ENCODE measurements at places on chromosomes 11 and 22.

GRCh38 chr11:100632941-100633452 lies 54.1 kb upstream of the ARHGAP42 start:
- peak; percentile 32 for DNase-seq

- DNase-seq, result no peak
Measured at GRCh38 chr11:123351375-123351774, 78.7 kb upstream of the GRAMD1B start.

- peak; percentile 12 for DNase-seq
Measured at GRCh38 chr22:50622723-50623327, 5.1 kb downstream of the ARSA start.

GRCh38 chr11:27696115-27696514 lies 4.1 kb downstream of the BDNF start:
- peak; percentile 65 for DNase-seq

DNA sequence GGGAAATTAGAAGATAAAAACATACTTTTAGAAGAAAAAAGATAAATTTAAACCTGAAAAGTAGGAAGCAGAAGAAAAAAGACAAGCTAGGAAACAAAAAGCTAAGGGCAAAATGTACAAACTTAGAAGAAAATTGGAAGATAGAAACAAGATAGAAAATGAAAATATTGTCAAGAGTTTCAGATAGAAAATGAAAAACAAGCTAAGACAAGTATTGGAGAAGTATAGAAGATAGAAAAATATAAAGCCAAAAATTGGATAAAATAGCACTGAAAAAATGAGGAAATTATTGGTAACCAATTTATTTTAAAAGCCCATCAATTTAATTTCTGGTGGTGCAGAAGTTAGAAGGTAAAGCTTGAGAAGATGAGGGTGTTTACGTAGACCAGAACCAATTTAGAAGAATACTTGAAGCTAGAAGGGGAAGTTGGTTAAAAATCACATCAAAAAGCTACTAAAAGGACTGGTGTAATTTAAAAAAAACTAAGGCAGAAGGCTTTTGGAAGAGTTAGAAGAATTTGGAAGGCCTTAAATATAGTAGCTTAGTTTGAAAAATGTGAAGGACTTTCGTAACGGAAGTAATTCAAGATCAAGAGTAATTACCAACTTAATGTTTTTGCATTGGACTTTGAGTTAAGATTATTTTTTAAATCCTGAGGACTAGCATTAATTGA lies 1.0 kb downstream of the MALAT1 start:
- DNase-seq, result no peak

DNA sequence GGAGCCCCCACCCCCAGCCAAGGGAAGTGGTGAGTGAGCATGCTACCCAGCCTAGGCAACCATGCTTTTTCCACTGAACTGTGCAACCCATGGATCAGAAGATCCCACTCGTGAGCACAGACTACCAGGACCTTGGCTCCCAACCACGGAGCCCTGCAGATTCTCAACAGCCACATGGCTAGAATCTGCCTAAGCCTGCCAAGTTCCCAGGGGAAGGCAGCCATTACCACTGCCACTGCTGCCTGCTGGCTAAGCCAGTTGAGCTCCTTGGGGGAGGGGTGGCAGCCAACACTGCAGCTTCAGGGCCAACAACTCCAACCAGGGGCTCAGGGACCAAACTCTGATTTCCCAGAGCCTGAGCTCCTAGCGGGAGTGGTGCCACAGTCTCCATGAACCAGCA lies 195.8 kb downstream of the DLG2 start:
- no peak for DNase-seq

GRCh38 chr11:90134478-90135003 lies at the start of gene NAALAD2:
NAALAD2 (plus strand) TSS chr11:90134663; CDS start chr11:90134759, 96 bp downstream.
- DNase-seq, result peak; percentile 27

DNA sequence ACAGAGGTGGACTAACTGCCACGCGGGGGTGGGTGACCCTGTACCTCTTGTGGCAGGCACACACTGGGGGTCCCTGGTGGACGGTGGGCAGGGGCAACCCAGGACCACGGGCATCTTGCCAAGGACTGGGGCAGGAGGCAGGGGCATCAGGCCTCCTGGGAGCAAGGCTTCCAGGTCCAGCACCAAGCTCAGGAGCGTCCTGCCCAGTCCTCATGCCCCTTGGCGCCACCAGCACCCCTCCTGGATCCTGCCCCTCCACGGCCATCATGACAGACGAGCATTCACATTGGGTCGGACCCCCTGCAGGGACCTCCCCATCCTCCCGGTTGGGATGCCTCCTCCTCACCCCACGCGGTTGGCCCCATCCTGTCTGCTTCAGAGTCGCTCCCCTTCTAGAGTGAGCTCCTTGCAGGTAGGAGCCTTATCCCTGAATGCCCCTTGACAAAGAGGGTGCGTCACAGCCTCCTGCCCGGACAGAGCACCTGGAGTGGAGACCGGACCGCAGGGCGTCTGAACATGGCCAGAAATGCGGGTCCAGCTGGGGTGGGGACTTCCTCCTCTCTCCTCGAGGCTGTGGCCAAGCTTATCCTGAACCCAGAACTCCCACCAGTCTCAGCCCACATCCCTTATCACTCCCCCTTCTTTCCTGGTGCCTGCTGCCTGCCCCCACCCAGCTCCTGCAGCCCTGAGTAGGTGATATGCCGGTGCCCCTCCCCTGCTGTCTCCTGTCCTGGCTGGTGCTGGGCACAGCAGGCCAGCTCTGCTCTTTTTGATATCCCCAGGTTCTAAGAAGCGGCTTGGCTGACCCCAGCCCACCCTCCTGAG lies 40.3 kb downstream of the IGF2 start:
- no peak for DNase-seq

- DNase-seq, result no peak
Measured at GRCh38 chr11:57787006-57787604, 25.5 kb downstream of the CTNND1 start.

DNA sequence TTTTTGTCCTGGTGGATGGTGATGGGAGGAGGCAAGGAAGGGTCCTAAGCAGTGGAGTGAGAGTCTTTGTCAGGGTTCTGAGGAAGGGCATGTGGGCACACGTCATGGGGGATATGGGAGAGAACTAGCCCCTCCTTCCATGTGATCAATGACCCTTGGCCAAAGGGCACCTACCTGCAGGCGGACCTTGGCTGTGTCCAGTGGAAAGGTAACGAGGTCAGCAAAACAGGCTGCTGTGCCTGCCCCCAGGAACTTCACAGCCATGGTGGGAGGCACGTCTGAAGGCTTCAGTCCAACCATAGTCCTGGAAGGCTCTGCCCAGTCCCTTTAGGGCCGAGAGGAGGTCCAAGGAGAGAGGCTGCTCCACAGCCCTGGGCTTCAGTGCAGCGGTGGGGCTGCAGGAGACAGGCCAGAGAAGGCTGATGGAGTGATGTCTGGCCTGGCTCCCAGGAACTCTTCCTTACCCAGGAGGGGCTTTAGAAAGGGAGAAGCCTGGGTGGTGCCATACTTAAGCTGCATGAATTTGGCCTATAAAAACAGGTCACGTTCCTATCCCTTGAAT lies 2.1 kb downstream of the UCP3 start:
- DNase-seq, result no peak

All from EH (cell line).